ENCODE measurements at places on chromosomes 4 and X. TPM values are rescaled to one million over a fixed set of nuclear protein-coding genes. Genes with fewer than 3 reads are reported as not detected.

DNA sequence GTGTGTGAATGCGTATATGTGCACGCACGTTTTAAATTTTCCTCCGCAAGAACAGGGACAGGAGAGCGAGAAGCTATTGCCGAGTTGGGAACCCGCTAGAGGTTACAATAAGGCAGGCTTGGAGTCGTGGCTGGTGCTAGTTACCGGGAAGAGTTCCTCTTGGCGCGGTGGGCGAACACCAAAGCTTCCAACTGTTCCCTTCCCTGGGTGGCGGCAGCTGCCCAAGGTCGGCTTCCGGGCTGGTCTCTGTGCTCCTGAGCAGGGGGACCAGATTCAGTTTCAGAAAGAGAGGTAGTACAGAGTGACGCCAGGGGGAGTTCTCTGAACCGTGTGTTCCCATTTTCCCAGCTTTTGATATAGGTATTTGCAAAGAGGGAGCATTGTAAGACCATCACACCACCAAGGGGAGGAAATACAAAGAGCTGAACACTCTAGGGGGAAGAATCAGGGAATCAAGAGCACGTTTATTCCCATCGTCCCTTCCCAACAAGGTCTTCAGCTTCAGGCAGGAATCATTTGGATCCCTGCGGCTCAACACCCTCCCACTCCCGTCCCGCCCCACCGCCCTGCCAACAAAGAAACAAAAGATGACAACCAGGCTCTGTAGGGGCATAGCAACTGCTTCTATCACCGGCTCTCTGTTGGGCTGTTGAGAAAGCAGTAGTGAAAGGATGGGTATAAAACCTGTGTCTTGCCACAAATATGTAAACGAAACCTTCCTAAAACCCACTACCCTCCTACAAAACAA lies 113.6 kb upstream of the TEX13C start:
- H3K4me1 ChIP-seq = peaks cover 11% of the 10 kb centered on the region
- H3K27me3 ChIP-seq = peaks cover 43% of the 10 kb centered on the region
- peak overlapping the region; percentile 84 for H3K4me3 ChIP-seq
- peak; percentile 27 for DNase-seq

HSFX3 gene
- not detected for total RNA-seq

DNA sequence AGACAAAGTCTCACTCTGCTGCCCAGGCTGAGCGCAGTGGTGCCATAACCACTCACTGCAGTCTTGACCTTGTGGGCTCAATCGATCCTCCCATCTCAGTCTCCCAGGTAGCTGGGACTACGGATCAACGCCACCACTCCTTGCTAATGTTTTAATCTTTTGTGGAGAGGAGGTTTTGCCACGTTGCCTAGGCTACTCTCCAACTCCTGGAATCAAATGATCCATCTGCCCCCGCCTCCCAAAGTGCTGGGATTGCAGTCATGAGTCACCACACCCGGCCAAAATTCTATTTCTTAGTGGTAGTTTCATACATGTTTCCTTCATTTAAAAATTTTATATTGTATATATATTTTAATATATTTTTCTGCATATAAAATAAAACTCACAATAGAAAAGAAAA lies 125.8 kb upstream of the CLNK start:
- H3K4me3 ChIP-seq = no peak overlapping the region
- H3K27me3 ChIP-seq = peaks cover 2% of the 10 kb centered on the region
- DNase-seq = no peak
- no peak overlapping the region for H3K27ac ChIP-seq
- H3K36me3 ChIP-seq = no peaks in the 10 kb centered on the region

GRCh38 chr4:154585369-154586018 lies 5.0 kb downstream of the FGA start:
- H3K4me1 ChIP-seq = no peaks in the 10 kb centered on the region
- DNase-seq = no peak
- H3K4me3 ChIP-seq = no peak overlapping the region
- no peak overlapping the region for H3K27ac ChIP-seq

CLNK gene
- not detected for total RNA-seq

DNA sequence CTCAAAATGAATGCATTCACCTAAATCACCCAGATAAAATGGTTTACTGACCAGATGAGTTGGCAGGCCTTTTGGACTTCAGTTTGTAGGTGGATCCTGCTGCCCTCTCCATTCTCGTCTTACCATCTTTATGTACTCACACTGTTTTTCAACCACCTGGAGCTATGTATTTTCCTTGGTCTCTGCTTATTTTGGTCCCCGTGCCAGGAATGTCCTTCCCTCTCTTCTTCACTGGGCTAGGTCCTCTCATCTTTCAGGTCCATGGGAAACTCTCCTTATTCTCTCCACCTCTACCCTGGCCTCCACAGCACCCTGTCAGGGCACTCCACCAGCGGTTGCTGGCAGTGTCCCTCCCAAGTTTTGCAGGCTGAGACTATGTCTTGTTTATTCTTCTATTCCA lies 2.6 kb downstream of the GPRIN3 start:
- no peaks in the 10 kb centered on the region for H3K27me3 ChIP-seq
- H3K27ac ChIP-seq = peak overlapping the region; percentile 15
- H3K4me1 ChIP-seq = peaks cover 50% of the 10 kb centered on the region
- H3K36me3 ChIP-seq = peaks cover 18% of the 10 kb centered on the region
- no peak for DNase-seq

TSPAN6 gene
- total RNA-seq = 0.17 TPM

- no peak for DNase-seq
- peaks cover 12% of the 10 kb centered on the region for H3K4me1 ChIP-seq
- no peak overlapping the region for H3K4me3 ChIP-seq
- H3K36me3 ChIP-seq = peaks cover 3% of the 10 kb centered on the region
These were observed 101.1 kb upstream of the TEX13D start for GRCh38 chrX:124231451-124231759.

GPC4 gene
- total RNA-seq = not detected

DNA sequence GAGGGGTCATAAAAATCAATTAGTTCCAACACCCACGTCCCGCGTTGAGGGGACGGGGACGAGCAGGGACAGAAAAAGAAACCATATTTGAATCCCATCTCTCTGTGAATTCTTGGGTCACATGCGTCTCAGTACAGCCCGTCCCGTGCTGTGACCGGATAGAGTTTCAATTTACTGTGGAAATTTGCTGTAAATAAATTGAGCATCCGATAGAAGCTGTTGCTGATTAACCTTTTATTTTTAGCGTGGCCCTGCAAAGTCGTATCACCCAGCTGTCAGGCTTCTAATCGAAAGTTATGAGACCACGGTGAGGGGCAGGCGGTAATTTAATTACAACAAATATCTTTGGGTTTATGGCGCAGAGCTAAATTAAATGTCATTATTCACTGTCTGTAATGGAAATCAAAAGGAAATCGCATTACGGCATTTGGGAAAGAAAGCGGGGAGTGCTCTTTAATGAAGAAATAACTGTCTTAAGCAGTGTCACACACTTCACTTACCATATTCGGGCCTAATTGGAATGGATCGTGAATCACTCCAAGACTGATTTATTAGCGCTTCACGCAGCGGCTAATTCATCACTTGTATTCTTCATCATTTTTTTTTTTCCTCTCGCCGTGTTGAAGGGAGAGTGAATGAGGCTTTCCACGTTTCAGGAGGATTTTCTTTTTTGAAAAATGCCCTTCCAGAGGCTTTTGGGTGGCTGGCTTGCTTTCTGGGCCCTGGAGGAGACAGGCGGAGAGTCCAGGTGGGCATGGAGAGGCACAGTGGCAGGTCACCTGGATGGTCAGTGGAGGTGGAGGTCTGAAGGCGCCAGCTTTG lies 7.3 kb downstream of the SHOX start:
- DNase-seq = no peak
- H3K4me3 ChIP-seq = no peak overlapping the region
- H3K36me3 ChIP-seq = no peaks in the 10 kb centered on the region

GAGE12J gene
- total RNA-seq = not detected

DNA sequence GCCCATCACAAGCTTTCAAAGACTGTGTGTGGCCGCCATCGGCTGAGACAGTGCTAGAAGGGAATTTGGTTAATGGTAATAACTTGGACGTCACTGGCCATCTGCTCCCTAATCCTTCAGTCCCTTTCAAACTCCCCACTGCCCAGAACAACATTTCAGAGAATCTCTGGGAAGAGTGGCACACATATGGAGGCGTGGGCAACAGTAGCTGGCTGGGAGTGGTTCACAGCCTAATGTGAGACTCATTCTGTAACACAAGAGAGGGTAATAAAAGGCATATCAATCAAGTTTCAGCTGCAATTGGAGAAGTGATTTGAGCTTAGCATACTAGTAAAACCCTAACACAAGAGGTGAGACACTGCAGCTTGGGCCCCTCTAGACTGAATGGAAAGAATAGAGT lies 15.4 kb downstream of the SMIM10 start:
- H3K36me3 ChIP-seq = no peaks in the 10 kb centered on the region
- no peak for DNase-seq
- peaks cover 10% of the 10 kb centered on the region for H3K4me1 ChIP-seq
- peaks cover 16% of the 10 kb centered on the region for H3K27me3 ChIP-seq
